IPS DF 6.9 (cell line): ENCODE measurements at places on chromosomes 16 and 17.

GRCh38 chr17:43714465-43715149 is 44.0 kb downstream of the SOST start:
- no peak for DNase-seq
- no peak overlapping the region for H3K4me3 ChIP-seq
- no peak overlapping the region for H3K27ac ChIP-seq
- no peaks in the 10 kb centered on the region for H3K36me3 ChIP-seq
- H3K4me1 ChIP-seq = no peaks in the 10 kb centered on the region

DNA sequence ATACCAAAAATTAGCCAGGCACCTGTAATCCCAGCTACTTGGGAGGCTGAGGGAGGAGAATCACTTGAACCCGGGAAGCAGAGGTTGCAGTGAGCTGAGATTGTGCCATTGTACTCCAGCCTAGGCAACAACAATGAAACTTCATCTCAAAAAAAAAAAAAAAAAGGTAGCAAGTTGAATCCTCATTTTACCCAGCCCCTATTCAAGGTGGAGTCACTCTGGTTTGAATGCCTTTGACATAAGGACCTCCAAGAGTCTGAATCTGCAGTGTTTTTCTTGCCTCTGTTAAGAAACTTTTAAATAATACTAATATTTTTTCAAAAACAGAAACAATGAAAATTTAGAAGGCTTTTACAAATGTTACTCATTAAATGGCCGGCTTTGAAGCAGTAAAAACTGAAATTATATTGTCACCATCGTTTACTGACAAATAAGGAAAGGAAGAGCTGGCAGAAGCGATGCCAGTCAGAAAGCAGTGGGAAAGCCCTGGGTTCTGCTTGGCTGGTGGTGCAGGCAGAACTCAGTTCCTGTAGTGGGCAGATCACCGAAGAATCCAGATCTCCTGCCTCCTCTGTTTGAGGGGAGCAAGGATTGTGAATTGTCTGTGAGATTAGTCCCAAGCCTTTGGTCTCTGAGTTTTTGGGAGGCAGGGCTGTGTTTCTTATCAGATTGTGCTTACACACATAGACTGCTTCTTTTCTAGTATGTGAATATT is 99.7 kb upstream of the HAS3 start:
- no peaks in the 10 kb centered on the region for H3K4me1 ChIP-seq
- H3K27ac ChIP-seq = no peak overlapping the region
- no peaks in the 10 kb centered on the region for H3K36me3 ChIP-seq

DNA sequence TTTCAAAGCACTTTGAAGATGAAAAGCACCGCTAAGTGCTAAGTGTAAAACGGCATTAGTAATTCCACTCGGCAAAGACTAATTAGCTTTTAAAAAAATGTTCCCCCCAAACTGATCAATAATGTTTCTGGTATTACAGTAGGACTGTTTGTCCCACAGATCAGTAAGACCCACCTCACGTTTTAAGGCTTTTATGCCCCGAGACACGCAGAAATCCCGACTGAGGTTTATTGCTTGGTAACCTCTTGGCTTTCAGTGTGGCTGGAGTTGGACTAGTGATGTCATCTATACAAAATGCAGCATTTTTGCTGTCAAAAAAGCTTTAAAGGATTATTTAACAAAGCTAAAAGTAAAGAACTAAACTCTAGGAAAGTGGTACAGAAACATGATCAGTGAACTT is 414.6 kb upstream of the PSMD7 start:
- no peak overlapping the region for H3K4me3 ChIP-seq
- H3K27ac ChIP-seq = no peak overlapping the region
- no peaks in the 10 kb centered on the region for H3K4me1 ChIP-seq
- H3K36me3 ChIP-seq = no peaks in the 10 kb centered on the region
- no peak for DNase-seq

GRCh38 chr17:29835435-29836351 is 94.3 kb downstream of the SSH2 start:
- no peak overlapping the region for H3K4me3 ChIP-seq
- H3K4me1 ChIP-seq = peaks cover 4% of the 10 kb centered on the region
- no peaks in the 10 kb centered on the region for H3K36me3 ChIP-seq
- no peak for DNase-seq

DNA sequence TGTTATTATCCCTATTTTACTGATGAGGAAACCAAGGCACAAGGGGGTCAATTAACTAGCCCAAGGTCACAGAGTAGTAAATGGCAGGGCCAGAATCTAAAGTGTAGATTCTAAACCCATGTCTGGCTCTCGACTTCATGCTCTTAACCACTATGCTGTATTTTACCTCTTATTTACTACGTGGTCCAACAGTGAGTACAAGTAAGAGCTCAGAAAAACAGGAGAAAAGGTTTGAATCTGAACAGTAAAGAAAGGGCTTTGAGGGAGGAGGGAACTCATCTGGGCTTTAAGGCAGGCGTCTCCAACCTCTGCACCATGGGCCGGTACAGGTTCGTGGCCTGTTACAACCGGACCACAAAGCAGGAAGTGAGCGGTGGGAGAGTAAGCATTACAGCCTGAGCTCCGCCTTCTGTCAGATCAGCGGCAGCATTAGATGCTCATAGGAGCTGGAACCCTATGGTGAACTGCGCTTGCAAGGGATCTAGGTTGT is 62.9 kb downstream of the SMURF2 start:
- H3K4me3 ChIP-seq = no peak overlapping the region
- no peak for DNase-seq
- H3K36me3 ChIP-seq = no peaks in the 10 kb centered on the region
- no peaks in the 10 kb centered on the region for H3K27me3 ChIP-seq
- peaks cover 3% of the 10 kb centered on the region; the same call in 1 of the 2 replicates for H3K4me1 ChIP-seq
- no peak overlapping the region for H3K27ac ChIP-seq

GRCh38 chr17:76529224-76530094 is 8.1 kb downstream of the CYGB start:
- no peak for DNase-seq
- H3K27ac ChIP-seq = no peak overlapping the region
- no peak overlapping the region for H3K4me3 ChIP-seq
- H3K4me1 ChIP-seq = peaks cover 4% of the 10 kb centered on the region

- H3K36me3 ChIP-seq = no peaks in the 10 kb centered on the region
- 0 out of 2 replicates have a peak, but pooled peaks cover 2% of the 10 kb centered on the region for H3K4me1 ChIP-seq
- no peak overlapping the region for H3K4me3 ChIP-seq
Observed at GRCh38 chr16:81848306-81848853, 69.3 kb downstream of the PLCG2 start.

DNA sequence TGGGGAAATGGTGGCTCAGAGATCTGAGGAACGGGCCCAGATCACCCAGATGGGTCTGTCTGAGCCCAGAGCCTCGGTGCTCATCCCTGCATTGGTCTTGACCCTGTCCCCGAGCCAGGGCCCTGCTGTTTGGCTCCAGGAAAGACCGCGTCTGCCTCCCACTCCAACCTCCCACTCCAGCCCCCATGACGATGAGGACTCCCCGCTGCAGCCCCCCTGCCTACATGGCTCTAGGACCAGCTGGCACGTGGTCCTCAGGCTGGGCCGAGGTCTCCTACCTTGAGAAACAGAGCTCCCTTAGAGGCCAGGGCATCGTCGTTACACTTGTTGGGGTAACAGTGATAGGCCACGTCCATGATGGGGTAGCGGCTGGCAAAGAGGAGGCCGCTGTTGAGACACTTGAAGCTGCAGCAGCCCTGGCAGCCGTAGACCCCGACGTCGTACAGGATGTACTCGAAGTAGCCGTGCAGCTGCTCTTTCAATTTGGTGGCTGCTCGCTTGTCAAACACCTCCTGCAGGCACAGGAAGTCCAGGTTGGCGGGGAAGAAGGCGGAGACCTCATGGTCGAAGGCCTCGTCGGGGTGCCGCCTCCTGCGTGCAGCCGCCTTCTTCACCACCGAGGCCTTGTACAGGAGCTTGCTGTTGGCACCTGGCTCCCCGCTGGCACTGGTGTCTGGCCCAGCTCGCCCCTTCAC is 59.9 kb downstream of the PRMT7 start:
- H3K27ac ChIP-seq = no peak overlapping the region
- peaks cover 1% of the 10 kb centered on the region; the same call in 1 of the 2 replicates for H3K4me1 ChIP-seq
- DNase-seq = no peak

GRCh38 chr17:6572972-6573370 is 16.6 kb upstream of the PITPNM3 start:
- H3K27me3 ChIP-seq = no peaks in the 10 kb centered on the region
- peaks cover 2% of the 10 kb centered on the region for H3K4me1 ChIP-seq
- no peak for DNase-seq

DNA sequence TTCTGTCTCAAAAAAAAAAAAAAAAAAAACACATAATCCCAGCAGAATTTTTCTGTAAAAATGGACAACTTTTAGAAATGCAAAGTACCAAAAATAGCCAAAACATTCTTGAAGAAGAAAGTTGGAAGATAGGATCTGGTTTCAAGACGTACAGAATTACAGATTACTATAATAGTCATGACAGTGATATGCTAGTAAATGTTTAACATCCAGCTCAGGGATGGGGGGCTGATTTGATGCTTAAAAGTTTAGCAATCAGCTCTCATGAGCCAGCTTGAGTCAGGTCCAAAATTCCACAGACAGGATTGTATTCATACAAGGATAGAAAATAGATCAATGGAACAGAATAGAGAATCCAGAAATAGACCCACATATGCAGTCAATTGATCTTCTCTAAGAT is 100.5 kb downstream of the CYB561 start:
- H3K27me3 ChIP-seq = no peaks in the 10 kb centered on the region
- no peak overlapping the region for H3K27ac ChIP-seq

GRCh38 chr16:80092681-80093080 is 448.1 kb upstream of the DYNLRB2 start:
- H3K36me3 ChIP-seq = no peaks in the 10 kb centered on the region
- H3K4me3 ChIP-seq = no peak overlapping the region
- DNase-seq = no peak
- no peak overlapping the region for H3K27ac ChIP-seq
- no peaks in the 10 kb centered on the region for H3K27me3 ChIP-seq
- H3K4me1 ChIP-seq = no peaks in the 10 kb centered on the region

- no peak overlapping the region for H3K27ac ChIP-seq
- no peaks in the 10 kb centered on the region for H3K27me3 ChIP-seq
- no peaks in the 10 kb centered on the region; the same call in 1 of the 2 replicates for H3K4me1 ChIP-seq
- no peak overlapping the region for H3K4me3 ChIP-seq
- DNase-seq = no peak
- H3K36me3 ChIP-seq = peaks cover 16% of the 10 kb centered on the region; the same call in 1 of the 2 replicates
Observed at GRCh38 chr17:17137731-17138585, 68.2 kb downstream of the PLD6 start.

- H3K27me3 ChIP-seq = no peaks in the 10 kb centered on the region
- DNase-seq = no peak
- H3K4me1 ChIP-seq = no peaks in the 10 kb centered on the region
- H3K4me3 ChIP-seq = no peak overlapping the region
- H3K36me3 ChIP-seq = no peaks in the 10 kb centered on the region
- H3K27ac ChIP-seq = no peak overlapping the region
Observed at GRCh38 chr17:54180950-54181349, 358.2 kb downstream of the KIF2B start.

DNA sequence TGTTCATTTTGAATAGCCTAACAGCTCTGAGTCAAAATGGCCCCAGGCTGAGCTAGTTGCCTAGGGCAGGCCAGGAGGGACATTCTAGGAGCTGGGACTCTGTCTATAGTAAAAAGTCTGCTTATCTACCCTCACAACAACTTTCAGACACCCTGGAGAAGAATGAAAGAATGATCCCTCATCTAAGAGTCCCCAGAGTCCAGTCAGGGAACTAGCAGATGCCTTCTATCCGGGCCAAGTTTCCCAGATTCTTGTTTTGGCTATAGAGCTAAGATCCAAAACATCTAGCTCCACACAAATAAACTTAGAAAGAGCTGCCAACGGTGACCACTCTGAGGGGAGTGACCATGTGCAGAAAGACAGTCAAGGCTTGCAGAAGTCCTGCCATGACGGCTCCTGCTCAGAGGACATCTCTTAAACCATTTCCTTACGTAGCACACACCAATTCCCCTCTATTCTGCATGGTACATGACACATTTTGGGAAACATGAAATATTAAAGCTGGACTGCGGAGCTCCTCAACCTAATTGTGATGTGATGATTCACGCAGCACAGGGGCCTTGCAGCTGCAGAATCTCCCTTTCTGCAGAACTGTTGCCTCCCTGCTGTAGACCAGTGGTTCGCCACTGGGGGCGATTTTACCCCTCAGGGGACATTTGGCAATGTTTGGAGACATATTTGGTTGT is 24.2 kb downstream of the FAM20A start:
- peaks cover 2% of the 10 kb centered on the region; the same call in 1 of the 2 replicates for H3K4me1 ChIP-seq
- no peak overlapping the region for H3K4me3 ChIP-seq
- no peak for DNase-seq
- H3K27ac ChIP-seq = no peak overlapping the region
- H3K27me3 ChIP-seq = no peaks in the 10 kb centered on the region
- no peaks in the 10 kb centered on the region for H3K36me3 ChIP-seq

DNA sequence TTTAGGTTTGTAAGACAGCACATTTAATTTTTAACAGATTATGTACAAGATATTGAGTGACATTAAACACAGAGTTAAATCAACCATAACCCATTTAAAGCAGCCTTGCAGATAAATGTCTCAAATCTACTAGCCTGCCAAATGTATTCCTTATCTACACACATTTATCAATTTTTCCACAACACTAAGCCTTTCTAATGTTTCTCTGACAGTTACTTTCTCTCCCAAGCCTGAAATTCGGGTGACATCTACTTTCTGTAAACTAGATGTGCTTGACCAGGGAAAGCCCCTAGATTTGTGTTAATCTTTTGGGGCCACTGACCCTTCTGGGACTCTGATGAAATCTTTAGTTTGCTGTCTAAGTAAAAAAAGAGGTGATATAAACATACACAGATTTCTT is 69.0 kb downstream of the CDH13 start:
- H3K4me1 ChIP-seq = no peaks in the 10 kb centered on the region
- no peaks in the 10 kb centered on the region for H3K36me3 ChIP-seq
- H3K4me3 ChIP-seq = no peak overlapping the region
- H3K27ac ChIP-seq = no peak overlapping the region
- no peak for DNase-seq

- no peak overlapping the region for H3K4me3 ChIP-seq
- H3K27ac ChIP-seq = no peak overlapping the region
- peaks cover 1% of the 10 kb centered on the region; the same call in 1 of the 2 replicates for H3K4me1 ChIP-seq
- no peaks in the 10 kb centered on the region for H3K27me3 ChIP-seq
- DNase-seq = no peak
- H3K36me3 ChIP-seq = no peaks in the 10 kb centered on the region
Observed at GRCh38 chr17:9986754-9987382, 81.8 kb upstream of the RCVRN start.

DNA sequence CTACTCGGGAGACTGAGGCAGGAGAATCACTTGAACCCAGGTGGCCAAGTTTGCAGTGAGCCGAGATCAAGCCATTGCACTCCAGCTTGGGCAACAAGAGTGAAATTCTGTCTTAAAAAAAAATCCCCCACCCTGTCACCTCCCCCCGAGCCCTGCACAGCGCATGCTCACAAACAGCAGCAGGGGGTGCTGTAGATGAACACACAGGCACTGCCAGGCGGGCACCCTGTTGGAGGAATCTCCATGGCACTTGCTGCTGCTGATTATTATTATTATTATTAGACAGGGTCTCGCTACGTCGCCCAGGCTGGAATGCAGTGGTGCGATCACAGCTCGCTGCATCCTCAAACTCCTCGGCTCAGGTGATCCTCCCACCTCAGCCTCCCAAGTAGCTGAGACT is 24.6 kb downstream of the FZD2 start:
- no peaks in the 10 kb centered on the region for H3K36me3 ChIP-seq
- H3K4me3 ChIP-seq = no peak overlapping the region
- no peak overlapping the region for H3K27ac ChIP-seq
- no peaks in the 10 kb centered on the region for H3K4me1 ChIP-seq
- no peaks in the 10 kb centered on the region for H3K27me3 ChIP-seq
